Activated naive CD4-positive, alpha-beta T cell (primary cell): ENCODE measurements at places on chromosomes 7 and 10.
A peak's percentile ranks its signal among the peaks of the same experiment; 100 is the strongest.

- no peak for DNase-seq
Observed at GRCh38 chr10:27482984-27483956, 20.8 kb upstream of the RAB18 start.

DNA sequence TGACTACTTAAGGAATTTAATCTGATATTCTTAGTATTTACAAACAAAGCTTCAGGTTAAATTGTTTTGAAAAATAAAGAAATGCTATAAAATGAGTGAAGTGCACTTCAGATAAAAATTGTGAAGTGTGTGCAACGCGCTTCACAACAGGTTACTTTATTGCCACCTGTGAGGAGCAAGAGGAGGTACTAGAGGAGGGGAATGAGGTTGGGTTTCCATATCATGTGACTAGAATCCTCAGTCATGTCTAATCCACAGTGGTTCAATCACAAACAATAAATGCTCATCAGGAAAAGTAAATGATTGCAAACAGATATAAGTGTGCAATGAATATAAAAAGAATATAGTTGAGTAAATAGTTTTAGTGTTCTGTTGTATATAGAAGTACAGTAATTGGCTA, 34.5 kb upstream of the CD36 start:
- DNase-seq, result no peak

- DNase-seq, result no peak
Observed at GRCh38 chr10:366186-366585, 230.9 kb downstream of the ZMYND11 start.

DNA sequence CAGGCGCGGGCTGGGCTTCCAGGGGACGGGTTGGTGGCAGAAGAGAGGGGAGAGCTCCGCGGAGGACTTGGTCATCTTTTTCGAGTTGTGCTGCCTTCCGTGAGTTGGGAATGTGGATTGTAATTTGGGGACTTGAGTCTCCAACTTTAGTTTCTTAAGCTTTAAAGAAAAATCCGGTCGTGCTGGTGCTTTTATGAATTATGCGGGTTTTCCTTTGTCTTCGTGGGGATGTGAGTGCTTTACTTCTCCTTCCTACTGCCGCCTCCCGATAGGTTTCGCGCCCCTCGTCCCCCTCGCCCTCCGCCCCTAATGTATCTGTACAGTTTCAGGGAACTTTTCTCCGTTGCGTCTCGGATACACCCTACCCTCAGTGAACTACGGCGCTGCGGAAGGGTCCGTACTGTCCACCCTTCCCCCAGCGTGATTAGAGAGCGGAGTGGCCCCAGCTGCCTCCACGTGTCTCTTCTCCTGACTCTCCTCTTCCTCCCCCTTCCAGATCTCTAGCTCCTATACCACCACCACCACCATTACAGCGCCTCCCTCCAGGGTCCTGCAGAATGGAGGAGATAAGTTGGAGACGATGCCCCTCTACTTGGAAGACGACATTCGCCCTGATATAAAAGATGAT, 649 bp downstream of the SCD start:
- no peak for DNase-seq

DNA sequence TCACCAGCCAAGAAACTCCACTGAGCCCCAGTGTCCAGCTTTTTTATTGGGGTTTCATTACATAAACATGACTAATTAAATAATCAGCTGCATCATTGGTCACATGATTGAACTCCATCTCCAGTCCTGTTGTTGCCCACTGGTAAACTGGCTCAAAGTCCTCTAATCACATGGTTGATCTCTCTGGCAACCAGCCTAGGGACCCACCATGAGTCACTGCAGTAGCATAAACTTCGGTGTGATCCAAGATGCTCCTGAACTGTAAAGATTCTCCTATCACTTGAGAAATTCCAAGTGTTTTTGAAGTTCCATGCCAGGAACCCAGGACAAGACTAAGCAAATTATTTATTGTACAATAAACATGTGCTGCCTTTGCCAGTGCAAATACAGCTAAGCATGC, 130.4 kb upstream of the AUTS2 start:
- DNase-seq, result no peak

DNA sequence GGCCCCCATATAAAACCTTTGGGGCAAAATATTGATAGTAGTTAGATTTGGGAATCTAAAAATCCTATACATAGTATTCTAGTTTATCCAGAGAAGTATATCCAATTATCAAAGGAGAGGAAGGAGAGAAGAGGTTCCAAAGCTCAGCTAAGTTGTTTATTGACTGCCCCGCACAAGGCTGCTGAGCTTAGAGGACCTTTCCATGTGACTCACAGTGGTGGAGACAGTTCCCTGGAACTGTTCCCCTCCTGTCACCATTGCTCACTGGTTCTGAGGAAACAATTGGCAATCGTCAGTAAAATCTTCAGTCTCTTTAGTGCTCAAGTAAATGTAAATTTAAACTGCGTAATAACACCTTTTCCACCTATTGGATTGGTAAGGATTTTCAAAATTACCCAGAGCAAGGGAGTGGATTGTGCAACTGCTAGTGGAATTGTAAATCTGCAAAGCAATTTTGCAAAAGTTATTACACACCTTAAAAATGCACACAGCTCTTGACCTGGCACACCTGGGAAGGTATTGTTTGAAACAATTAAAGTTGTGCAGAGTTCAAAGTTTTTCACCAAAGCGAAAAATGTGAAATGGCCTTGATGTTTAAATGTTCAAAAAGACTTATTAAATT, 63.1 kb downstream of the EEPD1 start:
- DNase-seq, result no peak

- DNase-seq, result no peak
Observed at GRCh38 chr7:111107579-111107978, 16.7 kb downstream of the LRRN3 start.

DNA sequence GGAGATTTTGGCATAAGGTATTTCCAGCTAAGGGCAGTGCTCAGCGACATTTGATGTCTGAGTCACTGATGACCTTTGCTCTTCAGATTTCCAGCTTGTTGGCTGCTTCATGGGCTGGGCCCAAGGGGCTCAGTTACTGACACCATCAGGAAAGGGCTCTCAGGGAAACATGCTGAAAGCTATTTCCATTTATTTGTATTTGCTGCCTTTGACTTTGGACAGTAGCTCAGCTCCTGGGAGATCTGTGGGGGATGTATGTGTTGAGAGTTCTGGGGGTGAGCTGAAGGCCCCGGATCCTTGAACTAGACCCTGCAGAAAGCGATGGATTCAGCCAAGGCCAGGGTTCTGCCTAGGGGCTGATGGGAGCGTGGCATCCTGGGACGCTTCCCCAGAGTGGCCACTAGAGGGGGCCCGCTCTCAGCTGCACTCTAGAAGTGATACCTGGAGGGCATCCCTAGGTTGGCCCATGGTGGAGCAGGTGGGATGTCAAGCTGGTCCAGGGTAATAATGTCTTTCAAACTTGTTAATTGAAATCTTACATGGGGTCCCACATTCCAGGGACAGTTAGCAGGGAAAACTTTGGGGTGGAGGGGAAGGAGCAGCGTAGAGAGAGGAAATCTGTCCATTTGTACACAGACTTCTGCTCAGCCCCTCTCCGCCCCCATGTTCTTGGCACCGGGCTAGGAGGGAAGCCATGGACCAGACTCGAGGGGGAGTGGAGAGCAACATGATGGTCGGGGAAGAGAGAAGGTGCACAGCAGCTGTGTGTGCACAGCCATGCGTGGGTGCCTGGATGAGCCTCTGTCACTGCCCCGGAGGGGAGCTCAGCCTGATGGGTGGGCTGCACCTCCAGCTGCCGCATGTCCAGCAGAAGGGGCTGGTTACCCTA, 3.0 kb upstream of the BTBD16 start:
- peak; percentile 23 for DNase-seq

DNA sequence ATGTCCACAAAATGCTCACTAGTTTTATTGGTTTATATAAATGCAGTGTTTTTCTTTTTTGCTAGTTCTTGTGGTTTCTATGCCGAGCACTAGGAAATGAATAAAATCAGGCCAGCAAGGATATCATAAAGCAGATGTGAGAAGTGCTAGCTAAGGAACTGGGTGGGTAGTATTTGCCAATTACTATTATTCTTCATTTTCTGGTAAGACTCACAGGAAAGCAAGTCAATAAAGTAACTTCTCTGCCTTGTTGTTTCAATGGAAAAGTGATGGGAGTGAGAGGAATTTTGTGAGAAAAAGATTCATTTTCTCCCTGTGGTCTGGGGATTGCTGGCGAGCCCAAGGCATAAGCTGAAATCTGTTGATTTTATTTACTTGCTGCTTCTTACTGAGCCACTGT, 50.5 kb upstream of the TRIL start:
- DNase-seq, result no peak

DNA sequence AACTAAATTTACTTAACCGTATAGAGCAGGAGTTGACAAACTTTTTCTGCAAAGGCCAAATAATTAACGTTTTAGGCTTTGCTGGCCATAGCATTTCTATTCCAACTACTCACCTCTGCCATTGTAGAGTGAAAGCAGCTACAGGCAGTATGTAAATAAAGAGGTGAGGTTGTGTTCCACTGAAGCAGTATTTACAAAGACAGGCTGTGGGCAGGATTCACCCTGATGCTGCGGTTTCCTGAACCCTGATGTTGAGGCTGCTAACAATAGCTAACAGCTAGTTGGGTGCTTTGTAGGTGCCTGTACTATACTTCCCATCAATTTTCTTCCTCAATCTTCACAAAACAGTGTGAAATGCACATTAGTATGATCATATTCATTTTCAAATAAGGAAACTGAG, 47.0 kb upstream of the LAMB1 start:
- no peak for DNase-seq

DNA sequence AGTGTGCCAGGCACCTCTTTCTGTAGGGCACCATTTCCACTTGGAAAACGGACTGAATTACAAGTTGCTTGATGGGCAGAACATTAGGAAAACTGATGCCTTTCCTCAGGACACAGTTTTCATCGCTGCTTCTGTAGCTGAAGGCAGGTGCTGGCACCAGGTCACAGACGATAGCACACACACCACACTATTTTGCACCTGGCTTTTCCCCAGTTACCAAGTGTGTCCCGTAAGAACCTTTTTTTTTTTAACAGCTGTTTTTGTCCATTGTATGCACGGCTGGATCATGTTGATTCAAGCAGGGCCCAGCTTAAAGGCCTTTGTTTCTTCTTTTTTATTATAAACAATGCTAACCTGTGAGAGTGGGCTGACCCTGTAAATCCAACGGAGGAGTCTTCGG, 1.3 kb upstream of the GET4 start:
- DNase-seq, result no peak

DNA sequence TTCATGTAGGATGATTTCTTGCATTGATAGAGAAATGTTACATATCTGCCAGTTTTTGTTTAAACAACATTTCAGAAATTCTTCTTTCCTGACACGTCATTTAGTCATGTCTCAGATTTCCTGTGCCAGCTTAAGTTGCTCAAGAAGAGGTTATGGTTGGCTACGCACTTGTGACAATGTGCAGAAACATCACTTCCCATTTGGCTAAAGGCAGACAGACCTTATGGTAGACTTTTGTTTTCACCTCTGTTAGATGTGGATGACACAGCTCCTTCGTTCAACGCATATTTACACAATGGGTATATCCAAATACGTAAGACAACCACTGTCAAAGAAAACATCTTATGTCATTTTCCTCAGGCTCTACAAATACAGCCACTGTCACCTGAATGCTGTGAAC, 125.8 kb downstream of the DOCK4 start:
- no peak for DNase-seq

- no peak for DNase-seq
Observed at GRCh38 chr7:70318511-70318910, 720.2 kb downstream of the AUTS2 start.

GRCh38 chr7:33596686-33597085, 308.7 kb upstream of the BMPER start:
- DNase-seq, result no peak

DNA sequence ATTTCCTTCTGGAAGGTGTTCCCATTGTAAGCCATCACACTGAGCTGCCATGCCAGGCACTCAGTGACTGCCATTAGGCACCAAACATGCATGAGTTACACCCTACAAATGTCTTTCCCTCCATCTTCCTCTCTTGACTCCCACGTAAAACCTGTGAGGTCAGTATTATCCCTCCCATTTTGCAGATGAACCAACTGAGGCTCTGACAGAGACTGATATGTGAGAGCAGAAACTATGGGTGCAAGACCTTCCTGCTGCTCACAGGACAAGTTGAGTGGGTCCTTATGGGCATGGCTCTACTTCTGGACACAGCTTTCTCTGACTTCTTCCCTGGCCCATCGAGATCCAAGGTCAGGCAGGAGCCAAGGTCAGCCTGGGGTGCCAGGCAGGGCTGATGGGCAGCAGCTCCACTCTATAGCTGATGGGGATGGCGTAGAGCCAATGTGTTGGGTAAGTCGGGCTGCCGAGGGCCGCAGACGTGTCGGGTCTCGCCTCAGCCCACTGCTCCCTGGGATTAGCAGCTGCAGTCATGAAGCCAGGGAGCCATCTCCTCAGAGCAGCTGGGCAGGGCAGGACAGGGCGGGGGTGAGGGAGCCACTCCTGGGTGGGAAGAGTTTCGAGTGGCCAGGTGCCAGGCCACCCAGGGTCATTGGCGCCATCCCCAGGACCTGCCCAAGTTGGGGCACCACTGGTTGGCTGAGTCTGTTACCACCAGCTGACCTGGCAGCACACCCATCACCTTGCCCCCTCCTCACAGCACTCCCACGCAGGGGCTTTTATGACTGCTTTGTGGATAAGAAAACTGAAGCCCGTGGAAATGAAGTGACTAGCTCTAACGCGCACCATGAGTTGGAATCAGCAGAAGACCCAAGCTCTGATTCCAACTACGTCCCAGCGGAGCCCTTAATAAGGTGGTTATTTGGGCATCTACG, 117.8 kb upstream of the ZMIZ1 start:
- DNase-seq, result no peak

- DNase-seq, result no peak
Observed at GRCh38 chr10:29621161-29621560, 13.6 kb downstream of the SVIL start.

- DNase-seq, result peak; percentile 52
Observed at GRCh38 chr7:45136106-45137060, 21.2 kb upstream of the RAMP3 start.

DNA sequence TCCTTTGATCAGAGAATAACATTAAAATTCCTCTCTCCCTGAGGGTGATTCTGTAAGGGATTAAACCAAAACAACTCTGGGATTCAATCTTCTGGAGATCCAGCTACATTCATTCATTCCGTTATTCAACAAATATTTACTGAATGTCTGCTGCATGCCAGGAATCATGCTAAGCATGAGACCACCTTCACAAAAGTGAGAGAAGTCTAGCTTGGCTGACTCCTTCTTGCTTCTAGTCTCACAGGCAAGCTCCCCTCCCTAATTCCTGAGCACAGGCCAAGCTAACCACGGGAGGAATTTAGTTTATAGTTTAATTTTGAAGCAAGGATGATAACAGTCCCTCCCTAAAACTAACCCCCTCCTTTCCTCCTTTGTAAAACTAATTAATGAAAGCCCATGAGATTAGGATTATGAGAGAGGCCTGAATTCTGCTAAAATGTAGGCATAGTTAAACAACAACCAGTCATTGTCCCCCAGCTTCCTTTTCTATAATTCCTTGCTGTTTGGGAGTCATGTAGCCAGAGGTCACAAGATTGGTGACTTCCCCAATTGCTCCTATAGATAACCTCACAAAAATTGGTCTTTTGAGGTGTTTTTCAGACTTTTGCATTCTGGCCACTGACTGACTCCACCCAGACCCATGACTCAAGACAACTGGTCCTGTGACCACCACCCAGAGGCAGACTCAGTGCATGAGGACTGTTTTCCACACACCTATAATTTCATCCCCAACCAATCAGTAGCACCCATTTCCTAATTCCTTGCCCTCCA, 113.5 kb downstream of the ITGB8 start:
- DNase-seq, result no peak
